ENCODE measurements at places on chromosomes 4 and X.

GRCh38 chrX:131081772-131082740 lies 23.9 kb downstream of the ARHGAP36 start:
- no peak for DNase-seq

DNA sequence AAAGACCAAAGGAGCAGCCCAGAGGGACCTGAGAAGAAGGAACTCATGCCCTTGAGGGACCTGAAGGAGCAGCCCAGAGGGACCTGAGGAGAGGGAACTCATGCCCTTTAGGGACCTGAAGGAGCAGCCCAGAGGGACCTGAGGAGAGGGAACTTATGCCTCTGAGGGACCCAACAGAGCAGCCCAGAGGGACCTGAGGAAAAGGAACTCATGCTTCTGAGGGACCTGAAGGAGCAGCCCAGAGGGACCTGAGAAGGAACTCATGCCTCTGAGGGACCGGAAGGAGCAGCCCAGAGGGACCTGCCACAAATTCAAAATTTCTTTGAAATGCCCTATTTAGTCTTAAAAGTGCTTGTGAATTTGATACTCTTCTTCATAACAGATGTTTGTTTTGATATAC lies 48.5 kb upstream of the TMEM154 start:
- DNase-seq = no peak

DNA sequence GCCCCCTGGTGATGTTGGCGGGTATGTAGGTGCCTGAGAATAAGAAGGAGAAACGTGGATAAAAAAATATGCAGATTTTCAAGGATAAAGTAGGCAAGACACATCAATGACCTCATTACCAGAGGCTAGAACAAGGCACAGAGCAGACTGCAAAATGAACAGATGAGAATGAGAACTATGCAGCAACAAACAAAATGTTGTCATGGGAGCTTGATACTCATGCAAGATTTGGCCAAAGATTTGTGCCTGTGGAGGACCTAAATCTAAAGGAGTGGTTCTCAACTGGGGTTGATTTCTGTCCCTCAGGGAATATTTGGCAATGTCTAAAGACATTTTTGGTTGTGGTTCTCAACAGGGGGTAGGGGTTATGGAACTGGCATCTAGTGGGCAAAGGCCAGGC lies 177.3 kb downstream of the FRMPD4 start:
- DNase-seq = no peak

DNA sequence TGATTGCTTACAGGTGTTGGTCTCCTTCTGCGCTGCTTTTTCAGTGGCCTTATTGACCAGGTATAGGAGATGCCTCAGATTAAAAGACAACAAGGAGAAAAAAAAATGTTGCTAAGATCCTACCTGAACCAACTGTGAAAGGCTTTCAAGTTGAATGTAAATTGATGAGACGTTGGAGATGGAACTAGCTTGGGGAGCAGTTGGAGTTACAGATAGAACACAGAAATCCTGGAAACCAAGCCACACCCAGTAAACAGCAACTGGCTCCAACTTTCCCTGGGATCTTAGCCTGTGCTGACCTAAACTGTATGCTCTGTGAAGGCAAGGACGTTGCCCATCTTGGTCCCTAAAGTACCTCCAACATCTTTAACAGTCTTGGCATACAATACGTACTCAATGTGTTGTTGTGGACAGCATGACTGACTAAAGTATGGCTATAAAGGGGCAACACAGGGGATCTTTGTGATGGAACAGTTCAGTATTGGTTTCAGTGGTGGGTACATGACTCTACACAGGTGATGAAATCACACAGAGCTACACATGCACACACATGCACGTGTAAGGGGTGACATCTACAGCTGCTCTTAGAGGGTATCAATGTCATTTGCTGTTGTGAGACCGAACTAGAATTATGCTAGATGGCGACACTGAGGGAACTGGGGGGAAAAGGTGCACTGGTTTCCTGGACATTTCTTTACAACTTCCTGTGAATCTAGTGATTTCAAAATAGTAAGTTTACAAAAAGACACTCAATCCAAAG lies 22.3 kb downstream of the GAB3 start:
- no peak for DNase-seq

GRCh38 chr4:40471923-40472322 lies 136.8 kb downstream of the CHRNA9 start:
- DNase-seq = no peak

GRCh38 chr4:139641218-139641617 lies 24.4 kb upstream of the MGST2 start:
- DNase-seq = no peak
